ENCODE measurements at places on chromosomes 6 and 20.

GRCh38 chr20:44181611-44182010, 5.4 kb downstream of the JPH2 start:
- DNase-seq, result no peak

- DNase-seq, result no peak
These were observed 13.7 kb upstream of the FAM83C start for GRCh38 chr20:35305682-35306556.

GRCh38 chr20:35833241-35833640, 61.4 kb downstream of the PHF20 start:
- DNase-seq, result no peak

- DNase-seq, result no peak
These were observed 93.8 kb upstream of the SIRPA start for GRCh38 chr20:1801225-1801928.

GRCh38 chr6:169249057-169249456, 4.6 kb downstream of the THBS2 start:
- no peak for DNase-seq

GRCh38 chr6:114288701-114289495, 53.9 kb downstream of the HS3ST5 start:
- no peak for DNase-seq

Data from stimulated activated CD8-positive, alpha-beta memory T cell treated with anti-CD3 and anti-CD28 coated beads, Interleukin-7, amount 100 ng/mL, for 1 hour (primary cell).